ENCODE measurements at places on chromosomes 4 and X.

DNA sequence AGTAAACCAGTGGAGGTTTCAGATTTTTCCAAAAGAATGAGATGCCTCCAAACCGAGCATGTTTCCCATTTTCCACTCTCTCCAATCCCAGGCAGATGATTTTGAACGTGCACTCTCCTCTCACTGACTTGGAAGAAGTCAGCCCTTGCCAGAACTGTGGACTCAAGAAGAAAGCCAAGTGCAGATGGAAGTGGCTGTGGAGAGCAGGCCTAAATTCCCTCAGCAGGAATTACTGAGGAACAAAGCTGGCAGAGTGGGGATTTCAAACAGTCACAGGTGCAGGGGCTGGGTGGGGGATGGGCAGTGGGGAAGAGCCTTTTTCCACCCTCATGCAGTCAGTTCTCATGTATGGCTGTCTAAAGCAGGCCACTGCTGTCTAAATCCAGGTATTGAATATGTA, 83.5 kb upstream of the PLAC1 start:
- no peak for DNase-seq

DNA sequence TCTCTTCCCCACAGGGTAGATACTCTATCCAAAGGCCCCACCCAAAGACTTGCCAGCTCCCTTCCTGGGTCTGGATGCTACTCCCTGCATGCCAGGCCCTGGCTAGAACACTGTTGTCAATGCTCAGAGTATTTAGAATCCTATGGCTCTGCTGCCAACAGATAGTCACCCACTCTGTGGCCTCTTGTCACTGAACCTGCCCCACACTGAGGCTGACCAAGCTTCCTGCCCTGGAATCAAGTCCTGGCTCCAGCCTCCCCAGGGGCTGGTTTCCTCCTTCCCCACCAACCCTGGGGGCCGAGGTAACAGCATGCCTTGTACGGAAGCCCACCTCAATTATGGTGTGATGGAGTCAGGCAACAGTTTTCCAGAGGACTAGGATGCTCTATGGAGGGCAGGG, 63.3 kb downstream of the EFNB1 start:
- DNase-seq: no peak

DNA sequence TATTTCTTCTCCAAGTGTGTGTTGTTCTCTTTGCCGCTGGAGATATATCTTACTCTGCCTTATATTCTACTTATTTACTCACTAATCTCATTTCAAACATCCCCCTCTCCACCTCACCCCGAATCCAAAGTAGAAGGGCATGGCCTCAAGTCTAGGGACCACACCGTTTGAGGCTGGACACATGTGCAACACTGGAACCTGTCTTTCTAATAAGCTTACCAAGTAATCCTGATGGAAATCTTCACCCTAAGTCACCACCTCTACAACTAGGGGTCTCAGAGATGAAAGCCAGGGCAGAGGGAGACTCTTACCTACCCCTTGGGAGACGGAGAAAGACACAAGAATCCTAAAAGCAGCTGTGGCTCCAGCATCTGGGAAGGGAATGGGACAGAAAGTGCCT, 6.0 kb downstream of the PROM1 start:
- DNase-seq: no peak

GRCh38 chrX:110181459-110182137, 136.3 kb downstream of the AMMECR1 start:
- no peak for DNase-seq

GRCh38 chr4:140752291-140753068, 3.7 kb downstream of the TBC1D9 start:
- DNase-seq: no peak

- DNase-seq: no peak
These were observed 73.4 kb upstream of the PPP2R3B start for GRCh38 chrX:460116-460515.

GRCh38 chr4:8507196-8507570, 66.6 kb downstream of the TRMT44 start:
- no peak for DNase-seq

- no peak for DNase-seq
These were observed 8.2 kb upstream of the HSD17B11 start for GRCh38 chr4:87399148-87399547.

DNA sequence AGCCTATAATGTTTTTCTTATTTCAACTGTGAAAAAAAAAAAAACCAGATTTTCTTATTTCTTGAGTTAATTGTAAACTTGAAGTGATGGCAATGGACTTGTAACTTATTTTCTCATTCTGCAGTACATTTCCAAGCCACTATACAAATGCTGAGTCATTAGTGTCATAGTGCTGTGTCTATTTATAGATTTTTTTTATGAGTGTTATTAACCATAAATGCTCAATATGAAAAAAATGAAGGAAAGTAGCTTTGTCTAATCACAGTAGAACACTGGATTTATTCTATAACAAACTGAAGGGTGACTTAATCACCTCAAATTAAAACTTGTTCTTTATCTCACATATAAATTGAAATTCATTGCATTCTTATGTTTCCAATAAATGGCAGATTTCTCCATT, 718.6 kb downstream of the CCSER1 start:
- DNase-seq: no peak

- DNase-seq: no peak
These were observed 6.9 kb upstream of the CTSO start for GRCh38 chr4:155960522-155960921.

DNA sequence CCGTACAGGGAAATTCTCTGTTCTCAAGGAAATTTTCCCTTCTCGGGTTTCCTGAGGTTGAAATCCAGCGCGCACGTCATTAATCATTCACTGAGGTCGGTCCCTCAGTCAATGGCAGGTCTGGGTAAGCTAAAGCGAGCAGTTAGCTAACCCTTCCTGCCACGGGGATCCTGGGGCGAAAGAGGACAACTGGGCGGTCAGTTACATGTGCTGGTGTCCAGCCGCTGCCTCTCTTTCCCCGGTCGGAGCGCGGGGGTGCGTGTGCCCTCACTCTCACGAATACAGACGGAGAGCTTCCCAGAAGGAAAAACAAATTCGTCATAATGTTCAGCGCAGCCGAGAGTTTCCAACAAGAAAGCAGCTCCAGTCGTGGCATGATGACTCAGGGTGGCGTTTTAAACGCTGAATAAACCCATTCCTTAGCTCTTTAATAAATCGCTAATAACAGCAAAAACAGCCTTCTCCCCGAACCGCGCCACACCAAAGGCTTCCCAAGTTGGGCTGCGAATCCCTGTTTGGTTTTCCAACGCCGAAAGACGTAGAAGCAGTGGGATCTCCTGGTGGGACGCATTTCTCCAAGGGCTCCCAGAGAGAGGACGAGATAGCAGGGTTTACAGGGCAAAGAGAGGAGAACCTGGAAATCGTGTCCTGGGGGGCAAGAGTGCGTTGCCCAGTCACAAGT, 752 bp upstream of the FGF5 start:
- DNase-seq: no peak

DNA sequence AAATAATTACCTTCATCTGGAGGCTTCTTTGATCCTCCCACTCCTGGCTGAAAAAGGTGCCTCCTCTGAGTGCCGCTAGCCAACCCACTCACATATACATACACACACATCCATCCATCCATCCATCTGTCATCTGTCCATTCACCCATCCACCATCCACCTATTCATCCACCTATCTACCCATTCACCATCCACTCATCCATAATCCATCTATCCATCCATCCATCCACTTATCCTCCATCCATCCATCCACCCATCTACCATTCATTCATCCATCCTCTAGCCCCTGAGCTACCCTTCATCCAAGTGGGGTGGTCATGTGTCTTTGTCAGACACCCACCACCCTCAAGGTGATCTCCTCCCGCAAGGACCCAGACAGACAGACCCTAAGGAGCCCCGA, 181.5 kb upstream of the PSAPL1 start:
- no peak for DNase-seq

GRCh38 chr4:11895766-11896165, 467.1 kb upstream of the HS3ST1 start:
- no peak for DNase-seq

GRCh38 chrX:105063743-105064142, 156.8 kb downstream of the TEX13A start:
- no peak for DNase-seq

GRCh38 chr4:13611283-13611842, 16.2 kb downstream of the BOD1L1 start:
- DNase-seq: no peak

GRCh38 chr4:3212391-3213105, 36.4 kb upstream of the MSANTD1 start:
- DNase-seq: no peak

DNA sequence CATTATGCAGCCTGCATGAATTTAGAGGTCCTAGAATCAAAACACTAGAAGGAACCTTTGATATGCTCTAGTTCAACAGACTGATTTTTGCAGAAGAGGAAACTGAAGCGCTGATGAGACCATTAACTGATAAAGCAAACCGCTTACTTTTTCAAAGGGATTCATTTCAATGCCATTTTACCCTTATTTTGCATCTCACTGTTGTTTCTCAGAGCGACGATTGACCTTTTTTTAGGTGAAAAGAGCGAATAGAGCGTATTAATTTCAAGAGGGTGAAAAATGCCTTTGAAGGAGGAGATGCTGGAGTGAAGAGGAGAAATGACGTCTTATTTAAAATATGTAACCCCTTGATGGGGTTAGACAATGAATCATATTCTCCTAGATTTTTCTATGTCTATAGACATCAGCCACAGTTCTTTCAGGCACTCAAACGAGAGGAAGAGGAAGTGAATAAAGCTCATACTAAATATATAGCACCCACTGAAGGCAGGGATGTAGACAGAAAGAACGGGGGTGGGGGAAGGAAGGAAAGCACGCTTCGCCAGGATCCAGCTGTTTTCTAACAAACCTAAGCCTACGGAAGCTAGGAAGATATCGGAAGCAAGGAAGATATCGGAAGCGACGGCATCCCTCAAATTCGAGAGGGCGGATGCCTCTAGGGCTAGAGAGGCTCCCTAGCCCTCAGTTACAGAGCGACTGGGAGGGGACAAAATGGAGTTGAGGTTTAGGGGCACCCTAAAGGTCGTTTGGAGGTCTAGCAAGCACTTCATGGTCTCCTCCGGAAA, 848 bp downstream of the ACSL4 start:
- DNase-seq: peak; percentile 16
